ENCODE measurements at places on chromosomes 7 and 10.

DNA sequence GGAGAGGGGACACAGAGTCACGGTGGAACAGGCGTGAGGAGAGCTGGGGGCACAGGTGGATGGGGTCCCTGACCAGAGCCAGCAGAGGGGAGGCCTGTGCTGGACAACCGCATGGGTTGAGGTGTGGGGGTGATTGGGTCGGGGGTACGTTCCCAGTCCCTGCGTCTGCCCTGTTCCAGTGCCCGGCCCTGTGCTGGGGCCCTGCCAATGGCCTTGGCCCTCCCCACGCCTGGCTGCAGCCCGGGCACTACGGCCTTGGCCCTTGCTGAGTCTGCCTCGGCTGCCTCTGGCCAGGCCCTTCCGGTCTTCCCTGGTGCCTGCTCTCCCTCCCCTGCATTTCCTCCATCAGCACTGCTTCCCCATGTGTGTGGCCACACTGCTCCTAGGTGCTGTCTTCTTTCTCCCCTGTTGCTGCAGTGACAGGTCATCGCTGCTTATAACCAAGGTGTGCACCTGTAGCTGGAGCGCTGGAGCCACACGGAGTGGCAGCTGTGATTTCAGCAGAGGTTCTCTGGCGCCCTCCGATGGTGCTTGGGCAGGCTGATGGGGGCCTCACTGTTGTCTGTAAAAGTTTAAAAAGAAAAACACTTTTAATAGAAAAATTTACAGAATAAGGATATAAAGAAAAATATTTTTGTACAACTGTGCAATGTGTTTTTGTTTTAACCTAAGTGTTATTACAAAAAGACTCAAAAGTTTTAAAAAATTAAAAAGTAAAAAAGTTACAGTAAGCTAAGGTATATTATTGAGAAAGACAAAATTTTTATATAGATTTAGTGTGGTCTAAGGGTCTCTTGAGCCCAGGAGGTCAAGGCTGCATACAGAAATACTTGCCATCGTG is 45.2 kb upstream of the BHLHA15 start:
- DNase-seq = peak; percentile 29

DNA sequence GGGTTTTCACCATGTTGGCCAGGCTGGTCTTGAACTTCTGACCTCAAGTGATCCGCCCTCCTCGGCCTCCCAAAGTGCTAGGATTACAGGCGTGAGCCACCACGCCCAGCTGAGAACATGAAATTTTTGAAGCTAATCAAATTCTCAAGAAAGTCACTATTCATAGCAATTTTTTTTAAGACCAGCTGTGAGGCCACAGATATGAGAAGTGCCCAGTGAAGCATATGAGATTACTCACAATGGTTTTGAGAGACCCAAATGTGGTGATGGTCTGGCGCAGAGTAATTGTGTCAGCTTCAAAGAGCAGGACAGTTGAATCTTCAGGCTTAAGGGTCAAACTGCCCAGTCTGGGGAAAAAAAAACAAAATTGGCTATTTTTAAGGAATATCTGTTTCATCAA is 16.2 kb downstream of the NCOA4 start:
- DNase-seq = no peak

DNA sequence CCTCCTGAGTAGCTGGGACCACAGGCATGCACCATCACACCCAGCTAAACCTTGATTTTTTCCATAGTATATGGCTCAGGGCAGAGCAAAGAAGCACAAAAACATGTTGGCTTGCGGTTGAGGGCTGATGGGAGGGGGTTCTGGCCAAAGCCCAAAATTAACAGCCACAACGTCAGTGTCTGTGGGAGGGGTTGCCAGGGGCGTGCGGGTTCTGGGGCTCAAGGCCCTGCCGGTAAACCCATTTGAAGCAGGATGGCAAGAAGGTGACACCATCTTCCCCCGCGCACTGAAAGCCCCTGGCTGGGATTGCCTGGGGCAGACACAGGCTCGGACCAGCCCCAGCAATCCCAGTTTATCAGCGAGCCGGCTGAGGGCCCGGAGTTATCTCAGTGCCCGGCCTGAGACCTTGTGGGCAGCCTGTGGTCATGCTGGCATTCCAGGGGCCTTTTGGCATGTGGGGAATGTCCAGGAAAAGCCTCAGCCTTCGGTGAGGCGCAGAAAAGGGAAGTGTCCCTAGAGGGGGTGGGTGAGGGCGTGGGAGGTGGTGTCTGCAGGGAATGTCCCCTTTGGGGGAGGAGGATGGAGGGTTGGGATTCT is 167.7 kb upstream of the TNRC18 start:
- no peak for DNase-seq

GRCh38 chr7:112938863-112939573 is 147.6 kb downstream of the GPR85 start:
- peak; percentile 31 for DNase-seq

- no peak for DNase-seq
These were observed 2.4 kb upstream of the CD36 start for GRCh38 chr7:80635998-80636397.

- no peak for DNase-seq
These were observed 28.5 kb upstream of the TOMM7 start for GRCh38 chr7:22851145-22851544.

DNA sequence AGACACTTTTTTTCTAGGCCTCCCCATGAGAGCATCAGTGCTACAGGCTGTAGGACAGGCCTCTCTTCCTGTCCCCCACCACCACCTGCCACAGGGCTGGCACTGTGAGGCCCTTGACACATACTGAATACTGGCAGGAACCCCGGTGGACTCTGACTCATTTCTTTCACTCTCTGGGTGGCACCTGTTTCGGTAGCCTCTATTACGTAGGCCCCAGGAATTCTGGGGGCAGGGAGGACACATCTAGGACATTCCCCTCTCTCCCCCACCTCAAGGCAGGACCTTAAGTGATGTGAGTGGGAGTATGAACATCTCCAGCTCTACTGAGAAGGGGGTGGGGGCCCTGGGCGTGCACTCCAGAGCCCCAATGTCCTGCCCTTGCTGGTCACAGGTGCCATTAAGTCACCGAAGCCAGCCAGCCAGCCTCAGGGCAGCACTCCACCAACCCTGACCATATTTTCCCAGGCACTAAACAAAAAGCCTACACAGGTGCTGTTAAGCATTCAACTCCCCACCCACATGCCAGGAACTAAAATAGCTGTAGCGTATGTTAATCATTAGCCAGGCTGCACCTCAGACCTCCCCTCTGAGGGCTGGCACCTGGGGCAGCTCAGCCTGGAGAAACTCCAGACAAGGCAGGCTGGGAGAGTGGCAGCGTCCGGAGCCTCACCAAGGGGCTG is 8.9 kb downstream of the ANXA11 start:
- DNase-seq = no peak

DNA sequence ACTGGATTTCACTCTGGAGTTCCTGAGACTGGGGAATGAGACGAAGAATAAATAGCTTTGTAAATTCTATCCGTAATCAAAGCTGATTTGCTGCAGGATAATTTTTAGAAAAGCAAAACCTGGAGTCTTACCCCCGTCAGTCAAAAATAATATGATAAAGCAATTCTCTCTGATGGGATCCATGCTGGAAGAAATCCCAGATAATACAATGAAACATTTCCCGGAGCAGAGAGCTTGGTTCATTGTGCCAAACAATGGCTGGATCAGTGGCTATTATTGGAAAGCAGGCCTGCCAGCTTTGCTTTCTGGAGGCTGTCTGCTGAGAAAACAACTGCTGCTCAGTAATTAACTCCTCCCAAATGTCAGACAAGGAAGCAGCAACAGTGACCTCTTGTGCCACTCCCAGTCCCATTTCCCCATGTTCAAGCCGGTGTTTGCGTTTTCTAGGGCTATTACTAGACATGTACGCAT is 609.4 kb upstream of the PCDH15 start:
- DNase-seq = peak; percentile 86
